ENCODE measurements at places on chromosomes 13 and 19.
A peak's percentile ranks its signal among the peaks of the same experiment; 100 is the strongest.

- DNase-seq: peak; percentile 41
Observed at GRCh38 chr13:38804536-38804935, 117.7 kb downstream of the FREM2 start.

DNA sequence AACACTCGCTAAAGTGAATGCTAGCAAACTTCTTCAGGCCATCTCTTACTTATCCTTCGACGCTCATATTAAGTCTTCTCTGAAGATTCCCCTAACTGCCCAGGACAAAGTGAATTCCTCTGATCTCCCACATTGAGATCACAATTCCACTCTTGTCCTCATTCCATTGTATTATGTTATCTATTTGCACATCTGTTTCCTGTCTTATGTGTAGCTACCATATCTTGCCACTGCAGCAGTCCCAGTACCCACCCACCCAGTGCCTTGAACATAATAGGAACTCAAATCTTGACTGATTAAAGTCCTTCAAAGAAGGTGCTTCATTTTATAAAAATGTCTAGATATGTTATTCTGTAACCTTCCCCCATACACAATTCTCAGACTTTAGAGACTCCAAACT, 702.3 kb downstream of the DIAPH3 start:
- no peak for DNase-seq

DNA sequence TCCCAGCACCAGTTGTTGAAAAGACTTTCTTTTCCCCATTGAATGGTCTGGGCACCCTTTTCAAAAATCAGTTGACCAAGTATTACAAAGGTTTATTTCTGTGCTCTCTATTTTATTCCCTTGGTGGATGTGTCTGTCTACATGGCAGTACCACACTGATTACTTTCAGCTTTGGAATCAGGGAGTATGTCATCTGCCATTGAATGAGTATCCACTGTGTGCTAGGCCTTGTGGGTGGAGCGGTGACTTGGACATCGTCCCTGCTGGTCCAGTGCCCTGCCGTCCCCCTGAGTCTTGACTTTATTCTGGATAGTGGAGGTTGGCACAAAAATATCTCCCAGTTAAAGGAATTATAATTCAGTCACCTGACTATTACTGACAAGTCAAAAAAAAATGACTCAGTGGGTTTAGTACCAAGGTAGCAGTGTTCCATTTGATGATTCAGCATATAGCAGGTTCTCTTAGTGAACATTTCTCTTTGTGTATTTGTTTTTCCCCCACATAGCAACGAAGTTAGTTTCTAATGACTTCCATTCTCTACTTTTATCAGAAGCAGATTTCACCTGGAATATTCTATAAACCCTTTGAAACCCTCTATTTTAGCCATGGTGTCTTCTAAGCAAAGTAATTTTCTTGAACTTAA, 3.9 kb downstream of the UPF3A start:
- peak; percentile 42 for DNase-seq

DNA sequence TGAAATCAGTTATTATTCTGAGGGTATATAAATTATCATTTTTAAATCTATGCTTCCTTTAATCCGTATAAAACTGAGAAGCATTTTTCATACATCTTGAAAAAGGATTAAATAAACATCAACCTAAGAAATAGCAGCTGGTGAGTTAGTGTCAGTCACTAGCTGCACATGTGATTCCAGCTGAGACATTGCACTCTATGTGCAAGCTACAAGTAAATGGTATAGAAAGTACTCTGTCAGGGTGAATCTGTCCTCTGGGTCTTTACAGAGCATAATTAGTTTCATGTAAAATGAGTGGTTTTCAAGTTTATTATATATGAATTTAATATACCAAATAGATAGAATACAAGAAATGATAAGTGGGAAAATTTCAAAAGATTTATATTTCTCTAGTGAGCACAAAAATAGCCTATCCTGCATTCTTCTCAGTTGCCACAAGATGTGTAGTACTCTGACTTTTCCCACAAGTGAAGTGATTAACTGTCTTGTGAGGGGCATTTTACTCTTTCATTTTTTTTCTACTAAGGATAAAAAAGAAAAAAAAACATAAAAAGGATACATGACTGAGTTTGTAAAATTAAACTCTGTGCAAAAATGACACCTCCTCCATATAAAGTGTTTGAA, 1372.1 kb downstream of the PCDH9 start:
- DNase-seq: no peak

Measured in kidney epithelial cell (primary cell).